ENCODE measurements at places on chromosomes 7 and 10.

DNA sequence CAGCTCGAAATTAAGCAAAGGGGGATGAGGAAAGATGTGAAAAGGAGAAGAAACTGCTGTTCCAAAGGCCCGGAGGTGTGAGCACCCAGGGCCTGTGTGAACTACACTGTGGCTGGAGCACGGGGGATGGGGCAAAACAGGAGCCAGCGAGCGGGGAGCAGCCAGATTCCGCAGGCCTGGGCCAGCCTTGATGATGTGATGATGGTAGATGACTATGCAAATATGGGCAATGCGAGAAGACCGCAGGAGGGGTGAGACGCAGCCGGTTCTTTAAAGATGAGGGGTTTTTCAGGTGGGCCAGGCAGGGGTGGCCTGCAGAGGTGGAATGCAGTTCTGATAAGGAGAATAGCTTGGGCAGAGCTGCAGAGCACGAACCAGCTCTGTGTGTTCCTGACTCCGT lies 61.5 kb downstream of the LANCL2 start:
- no peak for DNase-seq

- DNase-seq = no peak
These were observed 53.9 kb downstream of the SHH start for GRCh38 chr7:155758348-155758747.

GRCh38 chr10:47397256-47397655 lies 13.2 kb upstream of the ZNF488 start:
- DNase-seq = no peak

- no peak for DNase-seq
These were observed 196.4 kb upstream of the POM121L12 start for GRCh38 chr7:52838981-52839411.

DNA sequence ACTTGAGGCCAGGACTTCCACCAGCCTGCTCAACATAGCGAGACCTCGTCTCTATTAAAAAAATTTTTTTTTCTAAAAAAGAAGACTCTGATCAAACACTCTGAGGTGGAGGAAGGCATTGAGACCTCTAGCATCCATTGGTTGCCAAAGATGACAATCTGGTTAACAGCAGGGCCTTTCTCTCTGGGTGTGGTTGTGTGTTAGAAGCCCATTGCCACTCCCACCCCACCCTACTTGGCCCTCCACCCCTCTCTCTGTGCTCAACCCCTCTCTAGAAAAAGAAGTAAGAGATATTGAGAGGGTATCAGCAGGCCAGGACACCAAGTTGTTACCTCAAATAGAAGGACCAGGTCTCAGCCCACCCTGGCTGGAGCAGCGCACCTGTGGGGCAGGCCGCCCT lies 57.4 kb upstream of the MXI1 start:
- DNase-seq = no peak

DNA sequence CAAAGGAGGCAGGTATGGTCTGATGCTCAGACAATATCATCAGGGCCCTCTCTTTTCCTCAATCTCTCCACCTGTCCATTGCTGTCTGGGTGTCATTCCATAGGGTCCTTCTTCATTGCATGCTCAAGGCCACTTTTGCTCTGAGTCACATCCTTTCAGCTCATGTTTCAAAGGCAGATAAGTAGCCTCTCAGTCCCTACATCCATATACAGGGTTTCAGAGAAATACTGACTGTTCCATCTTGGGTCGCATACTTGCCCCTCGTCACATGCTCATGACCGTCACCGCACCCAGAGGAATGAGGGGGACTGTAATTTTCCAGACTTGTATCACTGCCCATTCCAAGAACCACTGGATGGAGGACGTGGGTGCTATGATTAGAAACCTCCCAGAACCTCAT lies 93.4 kb downstream of the FAM107B start:
- no peak for DNase-seq

DNA sequence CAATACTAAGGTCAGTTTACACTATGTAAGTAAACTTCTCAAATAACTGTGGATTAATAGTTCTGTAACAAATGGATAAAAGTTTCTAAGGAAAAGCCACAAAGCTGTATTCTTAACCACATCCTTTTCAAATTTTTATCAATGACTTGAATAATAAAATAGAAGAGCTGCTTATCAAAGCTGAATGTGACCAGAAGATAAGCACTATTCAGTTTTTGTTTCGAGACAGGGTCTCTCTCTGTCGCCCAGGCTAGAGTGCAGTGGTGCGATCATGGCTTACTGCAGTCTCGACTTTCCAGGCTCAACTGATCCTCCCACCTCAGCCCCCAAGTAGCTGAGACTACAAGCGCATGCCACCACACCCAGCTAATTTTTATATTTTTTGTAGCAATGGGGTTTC lies 17.0 kb downstream of the UPF2 start:
- no peak for DNase-seq

GRCh38 chr10:60513281-60513680 lies 123.6 kb upstream of the ANK3 start:
- DNase-seq = no peak

GRCh38 chr7:78587443-78588044 lies 789.0 kb downstream of the PHTF2 start:
- DNase-seq = no peak

DNA sequence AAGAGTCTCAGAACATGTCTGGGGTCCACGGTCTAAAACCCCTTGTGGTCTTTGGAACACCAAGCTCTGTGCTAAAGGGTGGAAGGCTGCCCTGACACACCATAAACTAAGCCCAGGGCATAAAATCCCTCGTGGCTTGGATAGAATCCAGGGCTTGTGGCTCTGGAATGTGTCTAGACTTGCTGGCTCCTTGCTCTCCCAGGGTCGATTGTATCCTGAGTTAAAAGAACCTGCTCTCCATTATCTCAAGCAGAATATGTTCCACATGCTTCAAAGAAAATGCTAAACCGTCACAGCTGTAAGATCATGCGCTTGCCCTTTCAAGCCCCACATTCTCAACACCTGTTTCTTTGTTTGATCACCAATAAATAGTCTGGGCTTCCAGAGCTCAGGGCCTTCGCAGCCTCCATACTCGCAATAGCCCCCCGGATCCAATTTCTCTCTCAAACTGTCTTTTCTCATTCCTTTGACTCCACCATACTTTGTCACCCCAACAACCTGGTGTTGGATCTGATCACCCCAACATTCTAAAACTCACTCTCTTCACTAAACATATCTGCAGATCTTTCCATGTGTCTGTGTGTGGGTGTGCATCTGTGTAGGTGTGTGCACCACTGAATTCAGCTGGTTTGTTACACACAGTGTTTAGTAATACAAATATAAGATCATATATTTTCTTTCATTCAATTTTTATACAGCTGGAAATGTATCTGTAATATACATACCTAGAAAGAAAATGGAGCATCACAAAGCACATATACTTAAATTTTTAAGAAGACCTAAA lies 238.5 kb downstream of the ZMYND11 start:
- DNase-seq = peak; percentile 19

GRCh38 chr7:132915647-132916046 lies 166.2 kb downstream of the CHCHD3 start:
- DNase-seq = no peak

DNA sequence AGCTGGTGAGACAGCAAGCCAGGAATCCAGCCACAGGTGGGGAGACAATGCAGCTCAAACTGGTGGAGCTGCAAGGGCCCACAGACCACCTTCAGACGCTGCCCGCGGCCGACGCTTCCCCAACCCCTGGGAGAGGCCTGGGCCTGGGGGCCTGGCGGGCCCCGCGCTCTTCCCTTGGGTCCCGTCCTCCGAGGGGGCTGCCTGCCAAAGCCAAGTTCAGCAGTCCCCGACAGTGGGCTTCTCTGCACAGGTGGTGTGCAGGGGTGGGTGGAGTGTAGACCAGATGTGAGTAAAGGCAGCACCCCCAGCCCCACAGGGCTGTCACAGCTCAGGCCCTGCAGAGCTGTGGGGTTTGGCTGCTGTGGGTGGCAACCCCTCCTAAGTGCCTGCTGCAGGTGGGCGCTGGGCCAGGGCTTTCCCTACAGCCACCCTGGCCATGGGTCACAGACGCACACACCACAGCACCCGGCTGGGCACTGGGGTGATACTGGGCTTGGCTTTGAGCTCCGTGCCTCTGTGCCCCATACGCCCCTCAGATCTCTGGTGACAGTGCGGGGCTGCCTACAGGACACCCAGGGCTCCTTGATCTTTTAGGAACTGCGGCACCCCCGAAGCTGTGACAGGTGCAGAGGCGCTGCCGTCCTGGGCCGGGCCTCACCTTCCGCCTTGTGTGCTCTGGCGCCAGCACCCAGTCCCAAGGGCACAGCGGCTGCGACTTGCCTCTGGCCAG lies 20.5 kb downstream of the BNIP3 start:
- DNase-seq = no peak

DNA sequence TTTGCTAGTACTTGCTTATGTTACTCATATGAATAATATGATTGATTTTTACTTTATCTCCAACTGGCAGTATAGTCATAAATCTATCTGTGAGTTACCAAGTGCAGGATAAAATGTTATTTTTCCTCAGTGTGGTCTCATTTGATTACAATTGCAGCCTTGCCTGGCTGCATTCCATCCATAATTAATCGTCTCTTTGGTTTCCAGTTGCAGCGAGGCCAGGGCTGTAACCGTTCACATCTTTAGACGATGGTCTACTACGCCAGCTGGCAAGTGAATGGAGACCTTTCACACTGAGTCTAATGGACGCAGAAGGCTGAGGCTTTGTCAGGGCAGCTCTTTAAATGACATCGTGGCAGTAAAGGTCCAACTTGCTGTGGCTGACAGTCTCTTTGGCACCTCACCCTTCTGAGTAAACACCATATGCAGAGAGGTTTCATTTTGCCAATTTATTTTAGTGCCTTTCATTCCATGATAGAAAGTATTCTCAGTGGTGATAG lies 84.0 kb downstream of the ARL4A start:
- peak; percentile 45 for DNase-seq

Data from Daoy (cell line).